ENCODE measurements at places on chromosomes 5 and 9.
A peak's percentile ranks its signal among the peaks of the same experiment; 100 is the strongest.

GRCh38 chr5:15487228-15487627 is 12.8 kb upstream of the FBXL7 start:
- no peak for DNase-seq

DNA sequence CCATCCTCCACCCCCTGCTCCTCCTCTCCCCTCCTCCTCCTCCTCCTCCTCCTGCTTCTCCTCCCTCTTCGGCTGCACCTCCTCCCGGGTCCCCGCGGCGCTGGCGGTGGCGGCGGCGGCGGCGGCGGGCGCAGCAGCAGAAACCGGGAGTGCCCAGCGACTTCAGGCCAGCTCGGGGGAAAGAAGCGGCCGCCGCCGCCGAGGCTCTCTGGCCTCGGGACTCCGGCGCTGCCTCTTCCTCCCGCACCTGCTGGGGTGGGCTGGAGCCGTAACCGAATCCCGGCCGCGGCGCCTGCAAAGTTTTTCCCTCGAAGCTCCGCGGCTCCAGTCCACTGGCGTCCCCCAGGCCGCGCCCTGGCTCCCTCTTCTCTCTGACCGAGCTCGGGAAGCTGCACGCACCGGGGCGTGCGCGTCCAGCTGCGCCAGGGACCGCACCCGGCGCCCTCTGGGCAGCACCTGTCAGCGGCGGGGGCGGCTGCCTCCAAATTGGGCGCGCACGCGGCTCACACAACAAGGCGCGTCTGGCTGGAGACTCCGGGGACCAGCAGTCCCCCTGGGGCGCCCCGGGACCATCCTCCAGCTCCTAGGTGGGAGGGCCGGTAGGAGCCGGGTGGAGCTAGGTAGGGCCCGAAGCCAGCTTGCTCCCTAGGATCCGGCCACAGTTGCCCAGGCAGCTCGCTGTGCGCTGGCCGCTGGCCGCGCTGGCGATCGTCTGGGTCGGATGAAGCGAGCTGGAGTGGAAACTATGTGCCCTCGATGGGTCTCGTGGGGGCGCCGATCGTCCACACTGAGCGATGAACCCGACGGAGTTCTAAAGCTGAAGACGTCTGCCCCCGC is at the start of gene MCTP1:
TSS of gene MCTP1 (minus strand) at position 523 of the 837 bp plus-strand sequence.
- DNase-seq: peak; percentile 40

DNA sequence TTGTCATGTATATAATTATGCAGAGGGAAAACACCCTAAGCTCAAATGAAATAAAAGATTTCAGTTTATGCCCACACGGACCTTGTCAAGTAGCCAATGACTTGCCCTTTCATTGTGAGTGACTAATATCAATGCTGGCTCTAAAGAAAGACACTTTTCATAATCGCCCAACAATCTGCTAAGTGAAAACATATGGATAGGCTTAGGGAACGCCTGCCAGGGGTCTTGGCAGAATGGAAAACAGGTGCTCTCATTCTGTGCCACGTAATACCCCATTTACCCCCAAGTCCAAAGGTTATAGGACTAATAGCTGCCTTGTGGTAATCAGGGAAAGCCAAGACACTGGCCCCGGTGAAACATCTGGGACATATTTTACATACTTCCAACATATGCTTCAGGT is 157.7 kb downstream of the SLF1 start:
- no peak for DNase-seq

DNA sequence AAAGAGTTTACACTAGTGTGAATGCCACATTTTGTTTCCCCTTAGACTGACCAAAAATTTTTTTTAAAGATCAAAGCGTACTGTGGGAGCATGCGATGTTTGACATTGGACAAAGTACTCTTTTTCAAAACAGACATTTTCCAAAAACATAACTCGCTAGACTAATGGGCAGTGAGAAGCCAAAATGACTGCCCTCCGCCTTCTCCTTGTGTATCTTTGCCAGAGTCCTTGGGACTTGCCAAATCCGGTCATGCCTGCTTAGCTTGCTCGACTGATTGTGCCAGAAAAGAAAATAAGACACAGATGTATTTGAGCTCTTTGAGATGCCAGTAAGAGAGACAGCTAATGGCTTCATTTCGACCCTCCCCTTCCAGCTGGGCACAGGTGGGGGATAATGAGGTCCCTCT is 157.5 kb downstream of the MAPKAP1 start:
- DNase-seq: no peak

GRCh38 chr9:130931508-130932254 is 7.4 kb downstream of the FIBCD1 start:
- DNase-seq: no peak

- DNase-seq: peak; percentile 61
These were observed 200.4 kb downstream of the LRRC70 start for GRCh38 chr5:62779010-62779422.

- DNase-seq: no peak
These were observed 268.4 kb downstream of the ELAVL2 start for GRCh38 chr9:23557689-23558088.

- peak; percentile 22 for DNase-seq
These were observed 18.8 kb upstream of the FCN2 start for GRCh38 chr9:134861595-134862334.

GRCh38 chr5:133926489-133927299 is 41.7 kb downstream of the C5orf15 start:
- no peak for DNase-seq

GRCh38 chr9:126876531-126876930 is 16.1 kb downstream of the ZBTB34 start:
- no peak for DNase-seq

DNA sequence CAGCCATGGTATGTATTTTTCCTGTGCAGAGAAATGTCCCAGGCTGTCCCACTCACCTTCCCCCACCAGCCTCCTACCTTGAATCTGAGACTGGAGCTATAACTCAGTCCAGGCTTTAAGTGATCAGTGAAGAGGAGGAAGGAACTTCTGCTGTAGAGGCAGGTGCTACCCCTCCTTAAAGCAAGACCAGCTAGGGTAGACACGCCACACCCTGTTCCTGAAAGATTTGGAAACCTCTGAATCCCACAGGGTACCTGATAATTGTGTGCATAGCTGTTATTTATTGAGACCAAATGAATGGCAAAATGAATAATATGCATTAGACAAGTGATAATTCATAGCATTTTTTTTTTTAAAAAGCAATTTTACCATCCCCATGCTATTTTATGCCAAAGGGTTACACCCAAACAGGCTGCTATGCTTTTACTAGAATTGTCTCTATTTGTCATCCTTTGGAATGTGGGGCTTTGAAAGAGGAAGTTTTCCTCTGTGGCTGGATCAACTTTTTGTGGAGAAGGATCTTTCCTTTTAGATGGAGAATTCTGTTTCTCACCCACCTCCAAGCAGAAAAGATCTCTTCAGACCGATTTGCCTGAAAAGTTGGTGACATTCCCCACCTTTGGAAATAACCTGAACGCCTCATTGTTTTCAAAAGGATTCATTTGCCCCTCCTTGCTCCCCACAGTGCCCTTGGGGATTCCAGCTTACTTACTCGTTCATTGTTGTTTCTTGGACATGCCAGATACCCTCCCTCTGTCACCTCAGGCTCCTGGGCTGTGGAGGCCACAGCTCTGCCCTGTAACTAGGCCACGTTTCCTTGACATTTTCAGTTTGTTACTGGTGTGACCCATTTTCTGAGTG is 248.7 kb downstream of the NR3C1 start:
- no peak for DNase-seq

DNA sequence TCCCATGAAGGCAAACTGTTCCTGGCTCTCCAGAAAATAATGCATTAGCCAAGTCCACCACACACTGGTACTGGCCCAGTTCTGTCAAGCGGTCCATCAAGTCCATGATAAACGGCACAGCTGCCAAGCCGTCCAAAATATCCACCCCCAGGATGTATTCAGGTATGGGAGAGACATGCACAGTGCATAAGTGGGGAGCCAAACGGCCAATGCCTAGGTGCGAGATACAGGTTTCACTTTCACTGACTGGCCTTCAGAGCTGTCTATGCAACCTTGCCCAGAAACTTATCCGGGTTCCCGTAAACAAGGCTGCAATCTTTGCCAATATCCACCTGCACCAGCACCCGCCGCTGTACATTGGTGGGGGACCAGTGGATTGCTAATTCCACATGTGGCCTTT is 795.8 kb downstream of the EFNA5 start:
- no peak for DNase-seq

DNA sequence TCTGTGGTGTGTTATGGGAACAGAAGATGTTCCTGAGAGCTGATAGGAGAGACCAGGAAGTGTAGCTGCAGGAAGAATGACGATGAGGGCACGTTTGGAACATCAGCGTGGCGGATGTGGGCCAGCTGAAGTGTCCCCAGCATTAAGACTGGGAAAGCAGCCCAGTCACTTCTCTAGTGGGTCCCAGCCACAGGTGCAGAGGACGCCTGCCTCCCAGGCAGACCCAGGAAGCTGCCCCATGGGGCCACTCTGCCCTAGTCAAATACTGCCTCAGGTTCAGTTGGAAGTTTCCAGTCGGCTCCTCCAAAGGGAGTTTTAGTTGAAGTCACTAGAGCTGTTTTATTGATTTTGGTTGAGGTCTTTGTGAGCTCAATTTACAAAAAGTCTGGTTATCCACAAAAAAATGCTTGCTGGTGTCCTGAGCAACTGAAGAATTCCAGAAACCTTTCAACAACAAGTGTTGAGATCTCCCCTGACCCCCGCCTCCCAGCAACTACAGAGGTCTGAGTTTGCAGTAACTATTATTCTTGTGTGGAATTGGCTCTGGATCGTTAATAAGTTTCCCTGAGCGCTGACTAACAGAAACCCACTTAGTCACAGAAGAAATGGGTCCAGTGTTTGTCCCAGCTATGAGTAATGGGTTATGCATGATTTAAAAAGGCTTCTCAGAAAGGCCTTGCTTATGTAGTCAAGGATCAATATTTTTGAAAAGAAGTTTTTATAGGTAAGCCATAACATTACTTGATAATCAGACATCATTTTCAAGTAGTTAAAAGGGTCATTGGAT is 294.1 kb downstream of the FANCC start:
- DNase-seq: no peak

GRCh38 chr5:77086368-77086688 is 757 bp downstream of the ZBED3 start:
- DNase-seq: no peak

DNA sequence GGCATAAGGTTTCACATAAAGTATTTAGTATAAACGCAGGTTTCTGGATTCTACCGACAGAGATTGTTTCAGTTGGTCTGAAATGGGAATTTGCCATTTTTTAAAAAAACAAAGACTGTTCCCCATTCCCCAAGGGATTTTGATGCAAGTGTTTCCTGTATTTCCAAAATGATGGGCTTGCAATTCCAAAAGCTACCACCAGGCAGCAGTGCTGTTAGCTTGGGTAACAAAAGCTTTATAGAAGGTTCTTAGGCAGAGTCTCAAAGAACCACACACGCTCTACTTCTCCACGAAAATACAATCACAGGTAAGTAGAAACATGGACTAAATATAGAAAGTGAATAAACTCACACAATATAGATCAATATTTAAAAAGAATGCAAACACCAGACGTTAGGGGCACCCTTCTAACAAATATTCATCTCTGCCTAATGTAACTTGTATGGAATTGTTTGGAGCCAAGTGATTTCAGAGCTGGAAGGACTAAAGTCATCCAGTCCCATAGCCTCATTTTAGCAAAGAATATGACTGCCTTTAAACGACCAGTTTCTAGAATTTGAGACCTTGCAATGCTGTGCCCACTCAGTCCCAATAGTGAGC is 154.3 kb downstream of the SPOCK1 start:
- DNase-seq: peak; percentile 72

DNA sequence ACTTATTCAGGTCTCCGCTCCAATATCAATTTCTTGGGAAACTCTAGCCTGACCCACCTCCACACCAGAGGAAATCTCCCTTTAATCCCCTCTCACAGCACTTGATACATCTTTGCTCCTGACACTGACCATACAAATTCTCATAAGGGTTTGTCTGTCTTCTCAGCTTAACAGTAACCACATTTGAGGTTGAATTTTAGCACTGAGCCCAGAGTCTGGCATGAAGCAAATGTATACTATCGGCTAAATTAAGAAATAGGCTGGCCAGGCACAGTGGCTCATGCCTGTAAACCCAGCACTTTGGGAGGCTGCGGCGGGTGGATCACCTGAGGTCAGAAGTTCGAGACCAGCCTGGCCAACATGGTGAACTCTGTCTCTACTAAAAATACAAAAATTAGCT is 9.7 kb downstream of the CDK5RAP2 start:
- DNase-seq: no peak

DNA sequence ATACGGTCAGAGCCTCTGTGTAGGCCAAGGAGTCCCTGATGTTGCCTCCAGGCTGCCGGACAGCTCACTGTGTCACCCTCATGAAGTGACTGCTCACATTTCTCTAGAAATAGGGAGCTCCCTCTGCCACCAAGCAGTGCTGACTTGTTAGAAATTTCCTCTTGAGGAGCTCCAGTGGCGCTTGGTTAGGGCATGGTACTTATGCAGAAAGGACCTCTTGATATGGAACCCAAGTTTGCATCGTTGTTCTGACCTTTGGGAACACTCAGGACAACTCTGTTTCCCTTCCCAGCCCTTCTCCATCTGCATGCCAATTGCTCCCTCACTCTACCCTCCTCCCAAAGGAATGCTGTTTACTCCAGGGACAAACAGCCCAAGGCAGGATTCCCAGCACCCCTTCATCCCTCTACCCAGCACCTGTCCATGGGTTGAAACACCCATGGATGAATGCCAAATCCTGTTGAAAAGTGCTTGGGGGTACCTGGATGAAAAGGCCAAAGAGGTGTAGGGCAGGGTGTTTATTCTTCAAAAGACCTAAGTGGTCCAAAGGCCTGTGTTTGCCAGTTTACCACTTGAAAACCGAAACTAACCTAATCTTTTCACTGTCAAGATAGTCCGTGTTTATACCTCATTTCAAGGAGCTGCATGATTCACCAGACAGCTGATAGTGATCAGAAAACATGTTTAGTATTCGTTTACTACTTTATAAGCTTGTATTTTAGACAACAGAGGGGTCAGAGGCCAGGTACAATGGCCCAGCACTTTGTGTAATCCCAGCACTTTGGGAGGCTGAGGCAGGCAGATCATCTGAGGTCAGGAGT is 51.1 kb downstream of the KLF4 start:
- no peak for DNase-seq

- no peak for DNase-seq
These were observed 422.7 kb downstream of the TLE1 start for GRCh38 chr9:81266674-81267073.

- DNase-seq: peak; percentile 38
These were observed 2.9 kb upstream of the NXNL2 start for GRCh38 chr9:88531920-88532698.

- DNase-seq: no peak
These were observed 679.5 kb upstream of the COX7C start for GRCh38 chr5:85938201-85938600.

GRCh38 chr9:70020991-70021571 is 22.6 kb upstream of the MAMDC2 start:
- DNase-seq: no peak

- peak; percentile 17 for DNase-seq
These were observed 131.0 kb upstream of the SPRY4 start for GRCh38 chr5:142455856-142456255.

GRCh38 chr5:39371367-39371635 is 7.0 kb upstream of the C9 start:
- DNase-seq: no peak

Data from suppressor macrophage (primary cell).